ENCODE measurements at places on chromosomes 2 and 18. TPM values are rescaled to one million over a fixed set of nuclear protein-coding genes. Genes with fewer than 3 reads are reported as not detected.

- no peak for DNase-seq
Measured at GRCh38 chr2:231128541-231128940, 3.7 kb upstream of the HTR2B start.

GRCh38 chr18:10789180-10789579 is 263.4 kb downstream of the NAPG start:
- DNase-seq: no peak

DNA sequence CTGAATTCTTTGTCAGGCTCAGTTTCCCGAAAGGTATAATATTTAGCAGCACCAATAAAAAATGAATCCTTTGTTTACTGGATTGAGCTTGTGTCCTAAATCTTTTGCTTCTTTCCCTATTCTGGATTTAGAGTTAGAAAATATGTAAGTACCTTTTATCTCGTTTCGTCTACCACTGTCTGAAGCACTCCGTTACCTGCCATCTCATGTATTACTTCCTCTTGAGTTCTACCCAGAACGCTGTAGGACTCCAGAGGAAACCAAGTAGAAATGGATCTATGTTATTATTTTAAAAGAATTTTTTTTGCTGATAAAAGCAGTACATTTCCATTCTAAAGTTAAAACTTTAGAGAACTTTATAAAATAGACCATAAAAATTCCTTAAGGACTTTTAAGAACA is 13.5 kb downstream of the ANKRD12 start:
- no peak for DNase-seq

- DNase-seq: no peak
Measured at GRCh38 chr18:49609256-49610021, 47.6 kb downstream of the LIPG start.

DNA sequence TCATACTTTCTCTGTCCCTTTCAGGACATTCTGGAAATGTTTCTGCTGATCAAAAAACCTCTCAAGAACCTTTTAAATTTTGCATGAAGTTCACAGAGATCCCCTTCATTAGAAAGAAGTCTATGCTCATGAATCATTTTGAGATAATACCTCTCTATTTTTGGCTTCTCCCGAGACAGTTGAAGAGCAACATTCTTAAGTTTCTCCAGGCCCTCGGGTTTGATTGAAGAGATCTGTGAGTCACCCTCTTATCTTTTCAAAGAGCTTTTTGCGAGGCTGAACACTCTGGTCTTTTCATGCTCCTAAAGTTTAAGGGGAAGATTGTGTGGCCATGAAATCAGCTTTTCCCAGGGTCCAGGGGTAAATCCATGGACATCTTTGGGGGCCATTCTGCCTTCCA is 354.2 kb downstream of the FBXO15 start:
- DNase-seq: no peak

DNA sequence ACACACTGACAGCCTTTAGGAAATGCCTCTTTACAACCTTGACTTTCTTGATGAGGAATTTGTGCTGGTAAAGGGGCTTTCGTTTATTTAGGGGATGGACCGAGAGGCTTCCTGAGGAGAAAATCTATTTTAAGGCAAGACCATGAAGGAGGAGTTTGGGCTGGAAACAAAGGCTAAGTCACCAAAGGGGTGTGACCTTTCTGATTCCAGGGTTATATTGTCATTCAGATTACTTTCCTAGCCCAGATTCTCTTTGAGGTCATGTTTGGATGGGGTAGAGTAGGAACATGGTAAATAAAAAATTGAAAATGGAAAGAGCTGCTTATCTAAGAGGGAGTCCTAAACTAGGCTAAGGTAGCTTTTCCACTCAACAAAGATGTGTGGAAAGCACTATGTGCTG is 77.1 kb upstream of the UGP2 start:
- no peak for DNase-seq

AFG3L2 gene
- 93.5 TPM for total RNA-seq

EML4 gene
- 57.1 TPM for total RNA-seq

MPV17 gene
- 87.5 TPM for total RNA-seq

Data from activated T-cell treated with anti-CD3 and anti-CD28 coated beads, Interleukin-2, amount 50 U/mL, for 4 hours (primary cell).